ENCODE measurements at places on chromosomes 4 and X. TPM values are rescaled to one million over a fixed set of nuclear protein-coding genes. Genes with fewer than 3 reads are reported as not detected.

Gene DCX
- not detected for total RNA-seq

Gene TMSB15A
- not detected for total RNA-seq

Gene CT55
- total RNA-seq = not detected

DNA sequence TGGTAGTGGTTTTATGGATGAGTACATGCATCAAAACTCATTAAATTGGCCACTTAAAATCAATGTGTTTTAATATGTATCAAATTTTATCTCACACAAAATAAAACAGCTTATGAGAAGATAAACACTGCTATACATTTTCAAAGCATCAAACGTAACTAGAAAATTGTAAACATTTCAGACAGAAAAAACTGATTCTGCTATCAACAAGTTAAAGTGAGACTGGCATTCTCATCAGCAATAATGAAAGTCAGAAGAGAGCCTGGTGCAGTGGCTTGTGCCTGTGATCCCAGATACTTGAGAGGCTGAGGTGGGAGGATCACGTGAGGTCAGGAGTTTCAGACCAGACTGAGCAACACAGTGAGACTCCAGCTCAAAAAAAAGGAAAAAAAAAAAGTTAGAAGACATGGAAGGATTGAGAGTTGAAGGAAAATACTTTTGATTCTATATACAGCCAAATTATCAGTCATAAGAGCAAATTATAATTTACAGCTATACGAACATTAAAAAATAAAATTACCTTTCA lies 2.9 kb downstream of the TBCK start:
- no peak for DNase-seq

DNA sequence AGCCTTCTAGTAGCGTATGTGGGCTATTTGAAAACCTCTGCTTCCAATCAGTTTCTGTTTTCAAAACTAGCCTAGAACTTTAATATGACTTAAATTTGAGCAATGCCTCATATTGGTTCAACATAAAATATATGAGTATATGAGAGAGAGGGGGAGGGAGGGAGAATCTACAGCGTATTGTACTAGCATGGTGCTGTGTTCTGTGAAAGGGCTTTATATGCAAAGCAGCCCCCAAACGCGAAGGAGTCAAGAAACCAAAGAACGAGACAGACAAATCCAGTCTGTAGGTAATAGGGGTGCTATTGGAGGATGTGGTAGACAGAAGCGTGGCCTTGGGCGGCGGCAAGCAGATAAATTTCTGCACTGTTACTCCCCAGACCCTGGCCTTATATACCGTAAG lies 784 bp upstream of the ANXA5 start:
- no peak for DNase-seq

DNA sequence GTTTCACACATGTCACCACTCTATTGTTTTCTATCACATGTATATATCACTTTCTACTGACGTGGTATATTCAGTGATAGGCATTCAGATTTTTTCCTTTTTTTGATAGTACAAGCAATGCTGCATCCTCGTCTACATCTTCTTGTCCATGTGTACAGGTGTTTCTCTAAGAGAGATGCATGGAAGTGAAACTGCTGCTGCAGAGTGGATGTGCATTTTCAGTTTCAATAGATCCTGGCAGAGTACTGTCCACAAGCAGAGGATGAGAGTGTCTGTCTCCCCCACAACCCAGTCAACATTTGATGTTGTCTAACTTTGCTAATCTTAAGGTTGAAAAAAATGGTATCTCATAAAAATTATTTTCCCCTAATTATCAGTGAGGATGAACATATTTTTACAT lies 194.0 kb upstream of the CASK start:
- DNase-seq = no peak

DNA sequence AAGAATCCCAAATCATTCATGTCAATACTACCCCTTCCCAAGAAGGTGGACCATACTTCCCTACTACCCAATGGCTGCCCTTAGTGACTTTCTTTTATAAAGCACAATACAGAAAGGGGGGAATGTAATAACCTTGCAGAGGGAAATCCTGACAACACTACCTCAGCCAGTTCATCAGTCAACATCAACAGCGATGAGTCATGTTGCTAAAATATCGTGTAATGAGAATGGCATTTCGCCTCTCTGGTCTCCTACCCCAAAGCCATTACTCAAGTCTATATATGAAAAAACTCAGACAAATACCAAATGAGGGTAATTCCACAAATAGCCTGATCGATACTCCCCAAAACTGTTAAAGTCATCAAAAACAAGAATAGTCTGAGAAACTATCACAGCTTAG lies 3.3 kb upstream of the MAGEA8 start:
- no peak for DNase-seq

DNA sequence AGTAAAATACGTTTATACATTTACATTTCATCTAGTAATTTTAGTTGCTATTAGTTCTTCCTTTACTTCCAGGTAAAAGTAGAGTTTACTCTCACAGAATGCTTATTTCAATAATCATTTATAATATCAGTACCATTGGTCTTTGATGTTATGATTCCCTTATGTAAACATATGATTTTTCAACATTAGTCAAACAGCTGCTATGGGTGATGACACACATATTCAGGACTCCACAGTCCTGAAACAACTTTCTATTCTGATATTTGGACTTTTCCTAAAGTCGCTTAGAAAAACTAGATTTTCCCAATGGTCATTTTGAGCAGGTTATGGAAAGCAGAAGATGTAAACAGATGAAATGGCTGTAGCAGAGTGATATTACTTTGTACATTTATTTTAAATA lies 369.8 kb downstream of the UNC5C start:
- DNase-seq = no peak

GRCh38 chrX:43968359-43968781 lies 4.8 kb downstream of the NDP start:
- DNase-seq = no peak

DNA sequence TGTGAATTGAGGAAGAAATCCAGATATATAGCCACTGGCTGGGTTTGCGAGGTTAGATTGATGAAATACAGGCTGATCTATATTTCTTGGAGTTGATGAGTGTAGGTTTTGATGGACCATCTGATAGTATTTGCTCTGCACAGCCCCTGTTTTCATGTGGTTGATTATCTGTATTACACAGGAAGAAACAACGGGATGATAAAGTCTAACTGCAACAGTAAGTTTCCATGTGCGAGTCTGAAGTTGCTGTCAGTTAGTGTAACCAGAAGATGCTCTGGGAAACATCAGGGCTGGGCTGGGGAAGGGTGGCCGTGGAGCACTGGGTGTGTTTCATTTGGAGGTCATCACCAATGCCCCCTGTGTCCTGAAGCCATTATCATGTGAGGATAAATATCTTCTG lies 148.4 kb upstream of the SFRP2 start:
- no peak for DNase-seq
